ENCODE measurements at places on chromosomes 5 and 9.

DNA sequence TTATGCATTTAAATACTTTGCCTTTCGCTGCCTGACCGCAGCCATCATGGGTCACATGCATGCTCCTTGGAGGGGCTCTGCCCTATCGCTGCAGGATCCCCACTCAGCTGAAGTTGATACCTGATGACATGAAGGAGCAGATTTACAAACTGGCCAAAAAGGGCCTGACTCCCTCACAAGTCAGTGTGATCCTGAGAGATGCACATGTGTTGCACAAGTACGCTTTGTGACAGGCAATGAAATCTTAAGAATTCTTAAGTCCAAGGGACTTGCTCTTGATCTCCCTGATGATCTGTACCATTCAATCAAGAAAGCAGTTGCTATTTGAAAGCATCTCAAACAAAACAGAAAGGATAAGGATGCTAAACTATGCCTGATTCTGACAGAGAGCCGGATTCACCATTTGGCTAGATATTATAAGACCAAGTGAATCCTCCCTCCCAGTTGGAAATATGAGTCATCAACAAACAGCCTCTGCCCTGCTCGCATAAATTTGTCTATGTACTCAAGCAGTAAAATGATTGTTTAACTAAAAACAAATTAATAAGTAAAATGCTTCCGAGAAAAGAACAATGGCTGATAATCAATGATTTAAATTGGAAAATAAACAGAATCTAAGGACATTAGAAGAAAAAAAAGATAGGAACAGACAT lies 41.6 kb upstream of the PPP2CA start:
- DNase-seq, result no peak

GRCh38 chr5:68698025-68698940 lies 395.5 kb upstream of the SLC30A5 start:
- DNase-seq, result no peak

DNA sequence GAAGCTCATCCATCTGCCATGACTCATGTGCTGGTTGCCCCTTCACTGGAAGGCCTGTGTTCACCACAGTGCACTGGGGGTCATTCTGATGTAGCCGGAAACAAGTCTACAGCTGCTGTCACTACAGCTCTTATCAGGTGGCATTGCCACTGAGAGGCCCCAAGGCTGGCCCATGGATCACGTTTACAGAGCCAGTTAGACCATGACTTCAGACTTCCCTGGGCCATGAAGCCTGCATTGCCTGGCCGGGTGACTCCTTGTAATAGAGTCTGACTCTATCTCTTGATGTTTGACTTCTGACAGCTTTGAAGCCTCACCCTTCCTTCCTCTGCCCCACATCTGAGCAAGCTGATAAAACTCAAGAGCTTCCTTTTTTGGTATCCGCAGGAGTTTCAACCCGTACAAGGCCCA lies 473.5 kb upstream of the DAP start:
- DNase-seq, result no peak

DNA sequence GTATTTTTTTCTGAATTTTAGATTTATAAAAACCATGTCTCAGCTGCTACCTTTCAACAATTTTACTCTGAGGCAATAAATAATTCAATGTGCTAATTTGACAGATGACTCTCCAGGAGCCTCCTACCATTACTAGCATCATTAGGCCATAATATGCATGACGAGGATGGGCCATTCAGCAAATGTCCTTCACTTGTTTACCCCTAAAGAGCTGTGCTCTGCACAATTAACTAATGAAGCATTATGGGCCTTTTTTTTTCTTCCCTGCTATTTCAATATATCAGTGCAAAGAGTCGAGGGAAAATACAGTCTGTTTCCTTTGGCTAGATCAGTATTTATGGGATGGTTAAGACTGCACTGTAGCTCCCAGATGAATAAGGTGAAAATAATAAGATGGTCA lies 627.2 kb downstream of the ISL1 start:
- DNase-seq, result peak; percentile 93

DNA sequence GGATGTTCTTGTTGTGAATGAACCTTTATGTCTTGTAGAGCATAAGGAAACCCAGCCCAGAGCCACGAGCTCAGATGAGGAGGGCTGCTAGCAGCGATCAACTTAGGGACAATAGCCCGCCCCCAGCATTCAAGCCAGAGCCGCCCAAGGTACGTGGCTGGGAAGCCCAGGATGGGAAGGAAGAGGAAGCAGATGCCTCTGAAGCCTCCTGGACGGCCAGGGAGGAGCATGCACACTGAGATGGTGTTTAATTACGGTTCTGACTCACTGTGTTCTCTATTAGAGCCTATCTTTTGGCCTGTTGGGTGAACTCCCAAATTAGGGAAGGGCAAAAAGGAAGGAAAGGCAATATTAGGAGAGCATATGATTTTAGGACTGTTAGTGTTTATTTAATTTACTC lies 75.3 kb downstream of the TJP2 start:
- DNase-seq, result no peak

DNA sequence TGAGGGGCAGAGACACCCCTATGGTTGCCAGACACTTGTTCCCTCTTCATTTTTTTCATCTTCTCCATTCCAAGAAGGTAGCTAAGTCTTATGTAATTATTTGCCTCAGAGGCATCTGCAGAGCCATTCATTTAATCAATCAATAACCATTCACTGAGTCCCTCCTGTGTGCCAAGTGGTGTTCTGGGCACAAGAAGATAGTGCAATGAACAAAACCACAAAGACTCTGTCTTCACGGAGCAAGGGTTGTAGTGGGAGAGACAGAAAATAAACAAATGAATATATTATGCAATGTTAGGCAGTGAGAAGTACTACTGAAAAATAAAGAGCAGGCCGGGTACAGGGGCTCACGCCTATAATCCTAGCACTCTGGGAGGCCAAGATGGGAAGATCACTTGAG lies 41.4 kb upstream of the CTNNA1 start:
- no peak for DNase-seq

DNA sequence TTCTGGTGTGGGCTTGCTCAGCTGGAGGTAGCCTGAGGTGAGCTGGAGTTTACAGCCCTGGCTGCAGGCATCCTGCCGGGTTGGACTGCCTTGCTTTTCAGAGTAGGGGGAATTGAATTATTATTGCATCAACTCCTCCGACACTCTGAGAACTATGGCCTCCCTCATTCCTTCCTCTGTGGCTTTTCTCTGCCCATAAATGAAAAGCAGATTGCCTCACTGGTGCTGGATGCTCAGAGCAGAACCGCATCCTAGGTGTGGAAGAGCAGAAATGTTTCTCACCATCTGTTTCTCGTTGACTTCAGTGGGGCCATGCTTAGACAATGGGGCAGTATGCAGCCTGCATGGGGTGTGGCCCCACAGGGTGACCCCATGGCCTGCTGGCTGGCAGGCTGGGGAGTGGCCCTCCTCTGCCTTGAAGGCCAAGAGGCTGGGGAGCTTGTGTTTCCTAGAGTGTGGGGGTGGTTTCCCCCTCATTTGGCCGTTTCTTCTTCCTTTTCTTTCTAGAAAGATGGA lies 27.3 kb upstream of the TGFBI start:
- DNase-seq, result no peak

GRCh38 chr5:57719216-57719615 lies 236.6 kb upstream of the ACTBL2 start:
- no peak for DNase-seq

GRCh38 chr9:127285965-127286364 lies 21.4 kb downstream of the GARNL3 start:
- DNase-seq, result no peak

DNA sequence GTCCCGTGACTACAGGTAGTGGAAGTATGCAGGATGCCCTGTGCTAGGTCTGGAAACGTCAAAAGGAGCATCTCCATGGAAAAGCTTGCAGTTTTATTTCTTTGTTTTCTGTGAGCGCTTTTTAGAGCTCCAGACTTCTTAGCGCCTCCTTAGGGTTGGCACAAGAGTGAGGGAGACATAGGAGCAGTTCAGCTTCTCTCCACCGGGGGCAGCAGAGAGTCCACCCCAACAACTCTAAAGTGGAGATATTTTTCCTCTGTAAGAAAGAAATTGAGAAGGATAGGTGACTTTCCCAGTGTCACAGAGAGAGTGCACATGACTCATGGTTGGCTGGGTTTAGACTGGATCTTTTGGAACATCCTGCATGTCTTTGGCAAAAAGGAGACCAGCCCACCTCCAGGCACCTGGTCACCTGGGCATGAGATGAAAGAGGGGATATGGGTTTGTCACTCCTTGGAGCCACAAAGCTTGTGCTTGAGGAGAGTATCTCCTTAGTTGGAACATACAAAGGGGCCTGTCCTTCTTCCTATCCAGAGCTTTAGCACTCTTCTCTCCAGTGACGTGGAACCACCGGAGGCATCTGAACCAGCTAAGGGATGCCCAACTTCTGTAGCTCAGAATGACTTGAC lies 637.7 kb downstream of the SEMA5A start:
- DNase-seq, result no peak

- DNase-seq, result no peak
These were observed 104.7 kb downstream of the FBXW11 start for GRCh38 chr5:171901764-171902163.

- DNase-seq, result no peak
These were observed 4.4 kb upstream of the TENT4A start for GRCh38 chr5:6708814-6709213.

DNA sequence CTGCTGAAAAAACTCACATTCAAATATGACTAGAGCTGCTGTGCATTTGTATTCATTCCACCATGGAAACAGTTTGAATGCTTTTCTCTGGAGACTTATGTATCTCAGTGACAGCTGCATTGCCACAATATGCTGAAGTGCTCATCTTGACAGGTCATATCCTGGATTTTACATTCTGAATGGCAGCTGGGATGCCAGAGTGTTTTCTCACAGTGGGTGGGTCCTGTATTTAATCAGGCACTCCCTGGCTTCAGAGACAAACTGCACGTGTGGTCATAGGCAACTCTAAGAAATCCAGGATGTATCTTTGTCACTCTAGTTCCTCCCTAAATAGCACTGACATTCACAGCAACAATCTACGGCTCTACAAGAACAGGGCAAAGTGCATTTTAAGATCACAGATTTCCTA lies 75.6 kb downstream of the ST8SIA4 start:
- DNase-seq, result no peak

GRCh38 chr5:178902849-178903248 lies 7.1 kb downstream of the ZFP2 start:
- no peak for DNase-seq

DNA sequence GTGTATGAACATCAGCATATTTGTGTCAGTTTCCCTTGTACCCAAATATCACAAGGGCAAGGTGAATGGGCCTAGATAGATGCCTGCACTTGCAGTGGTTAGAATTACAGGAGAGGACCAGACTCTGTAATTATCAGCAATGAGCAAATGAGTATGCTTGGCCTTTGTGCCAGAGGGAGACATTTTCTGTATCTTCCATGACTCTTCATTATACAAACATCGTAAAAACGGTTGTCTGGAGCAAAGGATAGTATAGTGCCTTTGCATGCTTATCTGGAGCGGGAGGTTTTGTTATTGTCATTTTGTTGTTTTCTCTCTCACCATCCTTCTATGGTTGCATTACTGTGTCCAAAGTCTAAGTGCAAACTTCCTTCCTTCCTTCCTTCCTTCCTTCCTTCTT lies 1568.5 kb upstream of the NUDT12 start:
- no peak for DNase-seq

GRCh38 chr5:93570294-93571113 lies 10.5 kb downstream of the NR2F1-AS1 start:
- no peak for DNase-seq

GRCh38 chr5:59838989-59839388 lies 54.5 kb downstream of the PDE4D start:
- DNase-seq, result no peak

DNA sequence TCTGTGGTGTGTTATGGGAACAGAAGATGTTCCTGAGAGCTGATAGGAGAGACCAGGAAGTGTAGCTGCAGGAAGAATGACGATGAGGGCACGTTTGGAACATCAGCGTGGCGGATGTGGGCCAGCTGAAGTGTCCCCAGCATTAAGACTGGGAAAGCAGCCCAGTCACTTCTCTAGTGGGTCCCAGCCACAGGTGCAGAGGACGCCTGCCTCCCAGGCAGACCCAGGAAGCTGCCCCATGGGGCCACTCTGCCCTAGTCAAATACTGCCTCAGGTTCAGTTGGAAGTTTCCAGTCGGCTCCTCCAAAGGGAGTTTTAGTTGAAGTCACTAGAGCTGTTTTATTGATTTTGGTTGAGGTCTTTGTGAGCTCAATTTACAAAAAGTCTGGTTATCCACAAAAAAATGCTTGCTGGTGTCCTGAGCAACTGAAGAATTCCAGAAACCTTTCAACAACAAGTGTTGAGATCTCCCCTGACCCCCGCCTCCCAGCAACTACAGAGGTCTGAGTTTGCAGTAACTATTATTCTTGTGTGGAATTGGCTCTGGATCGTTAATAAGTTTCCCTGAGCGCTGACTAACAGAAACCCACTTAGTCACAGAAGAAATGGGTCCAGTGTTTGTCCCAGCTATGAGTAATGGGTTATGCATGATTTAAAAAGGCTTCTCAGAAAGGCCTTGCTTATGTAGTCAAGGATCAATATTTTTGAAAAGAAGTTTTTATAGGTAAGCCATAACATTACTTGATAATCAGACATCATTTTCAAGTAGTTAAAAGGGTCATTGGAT lies 294.1 kb downstream of the FANCC start:
- peak; percentile 82 for DNase-seq
